ENCODE measurements at places on chromosomes 6 and 20.
A peak's percentile ranks its signal among the peaks of the same experiment; 100 is the strongest.

GRCh38 chr6:169250660-169251059 is 3.0 kb downstream of the THBS2 start:
- no peak for DNase-seq

- no peak for DNase-seq
Observed at GRCh38 chr20:20216941-20217340, 151.0 kb upstream of the INSM1 start.

DNA sequence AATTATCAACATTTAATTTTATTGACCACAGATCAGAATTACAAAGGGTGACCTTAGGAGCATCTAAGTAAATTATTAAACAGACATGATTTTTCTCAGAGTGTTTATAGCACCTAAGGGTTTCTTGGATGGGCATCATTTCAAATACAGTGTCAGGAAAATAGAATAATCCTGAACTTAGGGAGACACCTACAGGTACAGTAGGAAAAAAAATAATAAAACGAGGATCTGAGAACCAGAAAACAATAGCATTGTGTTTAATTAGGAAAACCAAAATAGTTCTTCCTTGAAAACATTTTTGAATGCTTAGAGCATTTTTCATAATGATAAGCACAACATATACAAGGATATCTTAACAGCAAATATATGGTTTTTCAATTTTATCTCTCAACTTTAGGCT is 39.2 kb downstream of the MMUT start:
- DNase-seq = no peak

DNA sequence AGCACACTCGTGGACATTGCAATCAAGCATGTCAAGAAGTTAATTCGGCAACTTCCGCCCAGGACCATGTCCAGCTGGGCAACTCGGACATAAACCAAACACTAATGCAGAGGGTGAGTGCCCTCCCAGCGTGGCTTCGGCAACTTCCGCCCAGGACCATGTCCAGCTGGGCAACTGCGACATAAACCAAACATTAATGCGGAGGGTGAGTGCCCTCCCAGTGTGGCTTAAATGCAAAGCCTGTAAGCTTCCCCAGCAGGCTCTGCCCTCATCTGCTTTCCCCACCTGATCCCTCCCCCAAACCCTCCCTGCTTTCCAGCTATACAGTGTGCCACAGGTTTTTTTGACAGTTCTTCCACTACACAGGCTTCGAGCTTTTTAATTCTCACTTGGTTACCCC is 143.4 kb downstream of the PXDC1 start:
- DNase-seq = no peak

DNA sequence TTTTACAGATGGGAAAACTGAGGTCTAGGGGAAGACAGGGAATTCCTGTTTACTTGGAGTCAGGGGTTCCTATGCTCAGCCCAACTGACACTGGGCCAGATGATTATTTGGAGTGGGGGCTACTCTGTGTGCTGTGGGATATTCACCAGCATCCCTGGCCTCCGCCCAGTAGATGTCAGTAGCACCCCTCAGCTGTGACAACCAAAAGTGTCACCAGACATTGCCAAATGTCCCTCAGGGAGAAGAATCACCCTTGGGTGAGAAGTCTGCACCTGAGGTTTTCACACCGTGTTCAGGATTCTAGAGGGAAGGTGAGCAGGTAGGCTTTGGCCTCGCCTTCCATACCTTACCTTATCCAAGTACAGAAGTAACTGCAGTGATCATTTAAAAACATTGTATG is 27.6 kb downstream of the CDH26 start:
- DNase-seq = peak; percentile 72

- no peak for DNase-seq
Observed at GRCh38 chr6:45505470-45505869, 127.7 kb upstream of the SUPT3H start.

DNA sequence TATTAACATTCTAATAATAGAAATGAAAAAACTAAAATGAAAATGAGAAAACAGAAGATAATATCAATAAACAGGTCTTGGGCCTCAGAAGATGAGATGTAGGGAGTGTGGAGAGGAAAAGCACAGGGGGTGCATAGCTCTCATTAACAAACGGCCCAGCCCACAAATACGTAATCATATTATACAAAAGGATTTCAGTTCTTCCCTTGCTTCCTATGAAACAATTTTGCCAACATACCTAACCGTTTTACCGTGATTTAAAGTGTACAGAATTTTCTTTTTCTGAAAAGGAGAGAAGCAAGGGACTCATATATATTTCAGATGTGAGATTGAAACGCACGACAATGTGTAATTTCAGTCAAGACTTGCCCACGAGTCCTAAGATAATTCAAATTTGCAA is 136.0 kb downstream of the HFE start:
- no peak for DNase-seq

Data from Right ventricle myocardium inferior (tissue), 1 donor.